ENCODE measurements at places on chromosomes 5 and 9. TPM values are rescaled to one million over a fixed set of nuclear protein-coding genes. Genes with fewer than 3 reads are reported as not detected.

DNA sequence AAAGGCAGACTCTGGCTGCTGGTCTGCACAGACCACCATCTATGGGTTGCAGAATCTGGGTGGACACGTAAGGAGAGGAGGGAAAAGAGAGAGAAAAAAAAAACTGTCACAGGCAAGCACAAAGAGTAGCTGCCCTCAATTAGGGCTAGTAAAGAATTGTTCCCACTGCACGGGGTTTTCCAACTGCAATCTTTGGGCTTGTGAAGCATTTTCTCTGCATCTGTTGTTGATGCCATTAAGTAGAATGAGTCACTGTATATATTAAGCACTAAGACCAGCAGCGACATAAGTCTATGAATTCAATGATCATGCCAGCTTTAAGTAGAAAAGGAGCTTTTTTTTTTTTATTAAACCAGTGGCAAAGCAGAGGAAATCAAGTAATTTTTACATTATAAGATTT lies 40.2 kb downstream of the MED10 start:
- DNase-seq, result no peak

PALM2AKAP2 gene
- 8.9 TPM for polyA plus RNA-seq

DNA sequence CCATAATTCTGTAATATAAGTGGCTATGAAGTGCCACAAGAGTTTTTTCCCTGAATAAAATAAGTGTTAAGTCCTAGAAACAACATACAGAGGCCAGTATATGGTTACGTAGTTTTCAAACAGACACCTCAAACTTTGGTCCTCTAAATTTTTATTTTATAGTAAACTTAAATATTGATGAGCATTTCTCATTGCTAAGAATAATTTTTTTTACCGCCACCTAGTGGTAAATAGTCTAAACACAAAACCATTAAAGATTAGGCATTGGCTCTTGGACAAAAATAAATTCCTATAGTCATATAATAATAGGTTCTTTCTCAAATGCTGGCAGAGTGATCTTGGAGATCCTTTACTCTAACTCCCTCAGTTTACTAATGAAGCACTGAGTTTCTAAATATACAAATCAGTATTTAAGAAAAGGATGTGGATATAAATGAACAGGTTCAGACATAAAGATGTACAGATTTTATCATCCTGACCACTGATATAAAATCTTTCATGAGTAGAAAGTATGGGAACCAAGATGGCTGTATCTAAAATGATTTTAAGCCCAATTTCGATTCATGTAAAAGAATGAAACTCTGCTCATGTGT lies 136.2 kb downstream of the FANCC start:
- DNase-seq, result no peak

MARCOL gene
- polyA plus RNA-seq, result not detected

GRCh38 chr9:105361873-105362272 lies 86.0 kb upstream of the FSD1L start:
- DNase-seq, result no peak

PCDHGA10 gene
- polyA plus RNA-seq, result 3.0 TPM

DNA sequence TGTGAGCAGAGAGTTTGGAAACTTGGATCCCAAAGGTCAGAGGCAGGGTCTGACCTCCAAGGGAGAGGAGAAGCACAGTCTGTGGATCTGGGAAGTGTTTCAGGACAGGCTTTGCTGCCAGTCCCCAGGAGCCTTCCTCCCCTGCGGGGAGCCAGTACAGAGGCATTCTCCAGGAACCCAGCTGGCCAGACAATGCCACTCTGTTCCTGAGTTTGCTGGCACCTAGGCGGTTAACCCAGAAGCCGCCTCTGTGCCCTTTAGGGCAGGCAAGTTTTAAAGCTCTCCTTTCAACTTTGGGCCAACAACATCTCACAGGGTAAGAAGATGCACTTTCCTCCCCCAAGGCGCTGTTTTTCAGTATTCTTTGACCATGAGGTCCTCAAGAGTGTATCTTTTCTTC lies 37.0 kb upstream of the FGF1 start:
- no peak for DNase-seq

DNA sequence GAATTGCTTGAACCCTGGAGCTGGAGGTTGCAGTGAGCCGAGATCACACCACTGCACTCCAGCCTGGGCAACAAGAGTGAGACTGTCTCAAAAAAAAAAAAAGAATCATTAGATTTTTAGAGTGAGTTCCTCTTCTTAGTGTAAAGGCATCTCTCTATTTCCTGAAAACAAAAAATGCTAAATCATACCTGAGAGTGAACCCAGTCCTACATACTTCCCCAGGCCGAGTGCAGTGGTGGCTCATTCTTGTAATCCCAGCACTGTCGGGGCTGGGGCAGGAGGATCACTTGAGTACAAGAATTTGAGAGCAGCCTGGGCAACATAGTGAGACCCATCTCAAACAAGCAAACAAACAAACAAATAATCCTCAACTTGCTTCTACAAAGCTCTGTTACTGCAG lies 38.2 kb upstream of the LPAR1 start:
- no peak for DNase-seq

DNA sequence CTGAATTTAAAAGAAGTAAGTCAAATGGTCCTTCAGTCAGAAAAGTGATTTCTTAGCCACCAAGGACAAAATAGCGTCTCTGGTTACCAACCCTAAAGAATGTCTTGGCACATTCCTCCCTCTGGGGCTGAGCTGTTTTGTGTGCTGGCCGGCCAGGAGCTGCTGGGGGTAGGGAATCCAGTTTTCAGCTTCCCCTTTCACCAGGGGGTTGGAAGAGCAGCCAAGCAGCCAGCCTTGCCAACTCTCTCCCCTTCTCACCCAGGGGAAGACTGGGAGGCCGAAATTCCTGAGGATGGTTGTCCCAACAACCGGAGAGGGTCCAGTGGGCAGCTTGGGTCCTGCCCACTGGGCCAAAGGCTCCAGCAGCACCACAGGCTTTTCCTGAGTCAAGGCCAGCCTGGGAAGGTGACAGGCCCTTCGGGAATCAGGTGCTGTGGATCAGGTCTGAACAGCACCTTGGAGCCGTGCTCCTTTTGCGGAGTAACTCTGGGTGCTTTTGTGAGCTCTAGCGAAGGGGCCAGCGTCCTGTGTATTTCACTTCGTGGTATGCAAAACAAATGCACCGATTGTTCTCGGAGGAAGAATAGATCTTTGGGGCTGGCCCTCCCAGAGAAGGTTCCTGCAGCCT lies 4.2 kb downstream of the WWC1 start:
- DNase-seq, result no peak

DNA sequence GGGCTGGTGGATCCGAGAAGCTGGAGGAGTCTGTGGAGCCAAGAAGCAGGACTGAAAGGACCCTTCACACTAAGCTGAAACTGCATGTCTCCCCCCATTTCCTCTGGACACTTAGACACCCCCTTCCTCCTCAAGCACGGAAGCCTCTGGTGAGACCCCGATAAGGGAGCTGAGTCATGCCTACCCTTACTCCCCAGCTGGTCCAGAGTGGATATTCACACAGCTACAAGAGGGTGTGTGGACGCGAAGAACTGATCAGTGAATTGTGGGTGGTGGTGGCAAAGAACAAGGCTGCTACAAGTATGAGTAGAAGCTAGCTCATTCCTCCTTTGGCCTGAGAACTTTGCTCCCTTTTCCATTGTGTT lies 4.3 kb downstream of the TLN1 start:
- no peak for DNase-seq

GDA gene
- polyA plus RNA-seq, result 0.75 TPM

DNA sequence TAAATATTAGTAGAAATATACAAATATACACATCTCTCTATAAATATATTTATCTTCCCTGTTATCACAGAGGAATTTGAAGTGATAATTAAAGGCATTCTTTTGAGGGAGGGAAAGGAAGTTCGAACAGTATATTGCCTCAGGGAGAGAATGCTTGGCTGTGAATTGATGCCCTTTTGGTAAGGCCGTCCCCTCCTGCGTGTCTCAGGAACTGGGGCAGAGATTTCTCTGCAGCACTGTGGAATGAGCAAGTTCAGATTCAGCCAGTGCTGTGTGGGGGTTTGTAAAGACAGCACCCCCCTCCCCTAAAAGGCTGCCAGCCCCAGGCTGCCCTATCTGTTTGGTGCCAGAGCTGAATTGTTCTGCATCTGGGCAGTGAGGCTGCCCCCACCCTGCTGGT lies 42.0 kb downstream of the UBE2QL1 start:
- no peak for DNase-seq

SMIM33 gene
- polyA plus RNA-seq, result not detected

Data from renal cortex interstitium (tissue), 15 donors.